H4 (cell line): ENCODE measurements at places on chromosomes 7 and 10. TPM values are rescaled to one million over a fixed set of nuclear protein-coding genes. Genes with fewer than 3 reads are reported as not detected.

ZFYVE27 gene
- total RNA-seq: 10.2 and 13.1 TPM in 2 replicates

CALML5 gene
- total RNA-seq: not detected in 2 replicates

PTF1A gene
- not detected in 2 replicates for total RNA-seq

FAS gene
- total RNA-seq: 30.3 and 30.6 TPM in 2 replicates

DNA sequence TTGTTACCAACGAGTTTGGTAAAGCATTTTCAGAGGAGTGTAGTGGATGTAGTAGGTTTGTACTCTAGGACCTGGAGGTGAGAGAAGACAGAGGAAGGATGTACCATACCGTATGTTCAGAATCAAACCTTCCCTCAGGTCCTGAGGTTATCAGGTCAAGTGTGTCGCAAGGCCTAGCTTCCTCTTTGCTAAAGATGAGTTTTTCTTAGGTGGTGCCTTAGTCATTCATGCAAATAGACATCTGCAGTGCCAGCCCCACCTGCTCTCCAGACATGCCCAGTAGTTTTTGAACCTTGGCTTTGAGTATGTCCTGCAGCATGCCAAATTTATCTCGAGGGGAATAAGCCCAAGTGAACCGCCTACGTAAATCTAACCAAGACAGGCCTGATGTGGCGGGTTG, 71.3 kb downstream of the HDAC9 start:
- DNase-seq: no peak

- DNase-seq: peak; percentile 64
Measured at GRCh38 chr7:91945476-91945875, 4.8 kb downstream of the AKAP9 start.

GRCh38 chr10:132354356-132355094, 22.5 kb downstream of the LRRC27 start:
- DNase-seq: no peak

DNA sequence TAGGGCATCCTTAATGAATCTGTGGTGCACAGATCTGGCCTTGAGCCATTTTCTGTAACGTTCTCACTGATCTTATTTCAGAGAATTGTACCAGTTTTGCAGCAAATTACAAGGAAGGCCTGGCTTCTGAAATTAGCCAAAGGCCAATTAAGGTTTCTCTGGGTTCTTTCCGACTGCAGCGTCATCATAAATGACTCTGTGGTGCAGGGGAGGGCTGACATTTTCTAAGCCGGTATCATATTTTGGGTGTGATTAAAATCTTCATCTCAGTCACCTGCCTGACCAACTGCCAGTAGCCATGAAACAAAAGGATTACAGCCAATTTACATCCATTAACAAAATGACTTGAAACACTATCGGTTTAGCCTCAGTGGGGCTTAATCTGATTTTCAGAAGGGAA, 363.7 kb downstream of the ADRA2A start:
- DNase-seq: no peak
